Thoracic aorta (tissue), 2 donors: ENCODE measurements at places on chromosomes 11 and 22. TPM values are rescaled to one million over a fixed set of nuclear protein-coding genes. Genes with fewer than 3 reads are reported as not detected.

GRCh38 chr11:119334174-119334930 lies at the start of gene RNF26:
TSS of gene RNF26 (plus strand) at chr11:119334527. CDS start at chr11:119335123, 596 bp downstream.
- peak; percentile 91 for DNase-seq
- H3K27ac ChIP-seq, result peak within 1 kb of the TSS; percentile 84

GRCh38 chr22:36923131-36923788 lies 9.8 kb downstream of the CSF2RB start:
- H3K27me3 ChIP-seq, result no peaks in the 10 kb centered on the region
- no peaks in the 10 kb centered on the region for H3K36me3 ChIP-seq
- no peak overlapping the region for H3K4me3 ChIP-seq
- no peak for DNase-seq
- no peak overlapping the region for H3K27ac ChIP-seq
- H3K4me1 ChIP-seq, result no peaks in the 10 kb centered on the region

DNA sequence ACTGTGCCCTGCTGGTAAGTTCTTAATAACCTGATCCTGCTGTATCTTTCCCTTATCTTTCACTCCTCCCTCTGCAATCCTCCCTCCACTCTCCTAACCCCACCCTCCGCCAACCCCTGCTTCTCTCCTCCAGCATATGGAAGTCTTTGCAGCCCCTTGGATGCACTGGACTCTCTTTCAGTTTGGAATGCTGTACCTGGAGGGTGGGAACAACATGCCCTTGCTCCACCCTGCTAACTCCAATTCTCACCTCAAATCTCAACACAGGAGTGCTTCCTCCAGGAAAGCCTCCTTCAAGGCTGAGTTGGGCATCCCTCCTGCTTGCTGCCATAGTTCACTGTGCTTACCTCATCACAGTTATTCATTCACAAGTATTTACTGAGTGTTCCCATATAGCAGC lies 52.8 kb upstream of the LDLRAD3 start:
- no peak overlapping the region for H3K4me3 ChIP-seq
- no peaks in the 10 kb centered on the region for H3K36me3 ChIP-seq
- H3K27ac ChIP-seq, result no peak overlapping the region
- no peak for DNase-seq
- no peaks in the 10 kb centered on the region for H3K27me3 ChIP-seq
- H3K4me1 ChIP-seq, result no peaks in the 10 kb centered on the region

Gene OPCML
- total RNA-seq, result not detected

Gene PDGFB
- 12.6 TPM for total RNA-seq

- H3K27me3 ChIP-seq, result no peaks in the 10 kb centered on the region
- H3K4me3 ChIP-seq, result no peak overlapping the region
- no peaks in the 10 kb centered on the region for H3K36me3 ChIP-seq
- no peak overlapping the region for H3K27ac ChIP-seq
- no peaks in the 10 kb centered on the region for H3K4me1 ChIP-seq
Measured at GRCh38 chr11:97157221-97157740, 767.5 kb downstream of the JRKL start.

DNA sequence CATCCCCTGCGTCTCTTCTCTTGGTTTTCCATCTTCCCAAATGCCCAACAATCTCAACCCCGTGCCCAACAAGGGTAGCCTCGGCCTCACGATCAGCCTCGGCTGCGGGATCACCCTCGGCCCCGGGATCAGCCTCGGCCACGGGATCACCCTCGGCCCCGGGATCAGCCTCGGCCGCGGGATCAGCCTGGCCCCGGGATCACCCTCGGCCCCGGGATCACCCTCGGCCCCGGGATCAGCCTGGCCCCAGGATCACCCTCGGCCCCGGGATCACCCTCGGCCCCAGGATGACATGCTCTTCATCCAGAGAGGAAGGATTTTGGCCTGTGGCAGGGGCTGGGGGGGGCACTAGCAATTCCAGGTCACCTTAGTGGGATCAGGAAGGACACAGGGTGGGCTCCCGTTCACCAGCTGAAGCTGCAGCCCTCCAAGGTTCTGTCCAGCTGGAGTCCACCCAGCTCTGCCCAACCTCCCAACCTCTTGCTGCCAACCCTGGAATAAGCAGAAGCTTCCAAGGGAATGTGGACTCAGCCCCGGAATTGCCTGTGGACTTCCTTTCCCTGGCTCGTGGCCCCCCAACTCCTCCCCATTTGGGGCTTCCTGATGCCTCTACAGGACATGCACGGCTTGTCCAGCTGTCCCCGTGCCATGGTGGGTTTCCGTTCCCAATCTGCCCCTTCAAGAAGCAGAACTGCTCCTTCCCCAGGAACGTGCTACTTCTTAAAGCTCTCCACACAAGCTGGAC lies 6.2 kb downstream of the ALG12 start:
- H3K27me3 ChIP-seq, result no peaks in the 10 kb centered on the region
- peaks cover 3% of the 10 kb centered on the region for H3K4me1 ChIP-seq
- H3K36me3 ChIP-seq, result peaks cover 27% of the 10 kb centered on the region

Gene PDGFD
- 135 TPM for total RNA-seq

DNA sequence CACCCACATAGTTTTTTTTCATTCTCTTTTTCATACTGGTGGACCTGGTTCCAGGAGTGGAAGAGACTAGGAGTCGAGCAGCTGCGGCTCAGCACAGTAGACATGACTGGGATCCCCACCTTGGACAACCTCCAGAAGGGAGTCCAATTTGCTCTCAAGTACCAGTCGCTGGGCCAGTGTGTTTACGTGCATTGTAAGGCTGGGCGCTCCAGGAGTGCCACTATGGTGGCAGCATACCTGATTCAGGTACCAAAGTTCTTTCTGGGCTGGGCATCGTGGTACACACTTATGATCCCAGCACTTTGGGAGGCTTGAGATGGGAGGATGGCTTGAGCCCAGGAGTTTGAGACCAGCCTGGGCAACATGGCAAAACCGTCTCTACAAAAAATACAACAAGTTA lies 4.2 kb downstream of the PTPMT1 start:
- DNase-seq, result no peak
- no peak overlapping the region for H3K4me3 ChIP-seq
- no peaks in the 10 kb centered on the region for H3K27me3 ChIP-seq
- no peak overlapping the region for H3K27ac ChIP-seq
- peaks cover 20% of the 10 kb centered on the region for H3K36me3 ChIP-seq

GRCh38 chr22:49934160-49934890 lies 15.9 kb downstream of the CRELD2 start:
- no peaks in the 10 kb centered on the region for H3K36me3 ChIP-seq
- H3K4me1 ChIP-seq, result peaks cover 59% of the 10 kb centered on the region
- H3K27me3 ChIP-seq, result no peaks in the 10 kb centered on the region
- DNase-seq, result no peak

DNA sequence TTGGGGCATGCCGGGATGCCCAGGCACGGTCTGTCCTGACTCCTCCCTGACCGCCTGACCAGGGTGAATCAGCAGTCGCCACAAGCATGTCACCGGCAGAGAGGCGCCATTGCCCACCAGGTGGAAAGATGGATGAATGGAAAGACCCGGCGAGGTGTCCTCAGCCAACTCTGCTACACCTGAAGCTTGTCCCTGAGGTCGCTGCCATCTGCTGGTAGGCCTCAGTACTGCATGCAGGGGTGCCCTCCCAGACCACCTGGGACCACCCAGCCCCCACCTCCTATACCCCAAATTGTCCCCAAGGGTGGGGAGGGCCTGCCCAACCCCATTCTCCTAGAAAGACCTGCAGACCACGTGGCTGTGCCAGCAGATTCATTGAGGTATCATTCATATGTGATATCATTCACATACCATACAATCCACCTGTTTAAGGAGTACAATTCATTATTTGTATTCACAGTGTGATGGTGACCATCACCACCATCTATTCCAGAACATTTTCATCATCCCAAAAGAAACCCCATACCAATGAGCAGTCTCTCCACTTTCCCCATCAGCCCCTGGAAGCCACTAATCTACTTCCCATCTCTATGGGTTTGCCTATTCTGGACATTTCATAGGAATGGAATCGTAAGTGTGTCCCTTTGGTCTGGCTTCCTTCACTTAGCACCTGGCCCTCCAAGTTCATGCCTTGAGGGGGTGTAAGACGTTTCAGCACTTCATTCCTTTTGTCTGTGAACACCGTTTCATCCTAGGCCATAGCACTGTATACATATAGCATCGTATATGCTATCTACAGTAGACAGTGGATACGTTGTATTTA lies 17.5 kb downstream of the FGF3 start:
- DNase-seq, result no peak
- H3K27ac ChIP-seq, result no peak overlapping the region
- no peaks in the 10 kb centered on the region for H3K4me1 ChIP-seq
- H3K4me3 ChIP-seq, result no peak overlapping the region
- H3K36me3 ChIP-seq, result no peaks in the 10 kb centered on the region
- no peaks in the 10 kb centered on the region for H3K27me3 ChIP-seq
